ENCODE measurements at places on chromosomes 12 and 14. TPM values are rescaled to one million over a fixed set of nuclear protein-coding genes. Genes with fewer than 3 reads are reported as not detected.

Gene SERPINA12
- total RNA-seq: not detected

Gene TAS2R42
- not detected for total RNA-seq

Gene PKP2
- not detected for total RNA-seq

Gene RTN1
- not detected for total RNA-seq

Gene CCND2
- total RNA-seq: 23.0 TPM

Gene POMT2
- 44.1 TPM for total RNA-seq

Gene TAS2R14
- 1.4 TPM for total RNA-seq

Gene HOXC5
- total RNA-seq: not detected

Gene RNASE7
- not detected for total RNA-seq

Gene FAM161B
- total RNA-seq: 5.9 TPM

Gene HSPB8
- not detected for total RNA-seq

Gene PTPRQ
- total RNA-seq: not detected

Gene C1QL4
- total RNA-seq: not detected

Gene CCDC177
- not detected for total RNA-seq

Gene MYO1H
- total RNA-seq: not detected

Gene ARF6
- 135 TPM for total RNA-seq

Gene TPPP2
- not detected for total RNA-seq

Gene SERPINA6
- total RNA-seq: not detected

Gene DCN
- total RNA-seq: not detected

Gene C1S
- 0.64 TPM for total RNA-seq

Gene SYNDIG1L
- total RNA-seq: not detected

Gene FOXG1
- total RNA-seq: not detected

Gene ATF7
- total RNA-seq: 42.2 TPM

Gene TMEM30B
- total RNA-seq: 0.20 TPM

Gene AQP6
- not detected for total RNA-seq

Gene GPR132
- 54.5 TPM for total RNA-seq

Gene IL22
- not detected for total RNA-seq

Gene ARHGEF25
- total RNA-seq: 0.15 TPM

Gene ADCY6
- total RNA-seq: not detected

Gene LBHD2
- not detected for total RNA-seq

Gene RNASE1
- total RNA-seq: not detected

Gene MTHFD1
- total RNA-seq: 51.3 TPM

Gene TMEM119
- not detected for total RNA-seq

Gene CD4
- 0.49 TPM for total RNA-seq

Gene DPY19L2
- not detected for total RNA-seq

Gene GRIN2B
- not detected for total RNA-seq

Gene CMKLR1
- 0.54 TPM for total RNA-seq

Gene NAV3
- total RNA-seq: not detected
